ENCODE measurements at places on chromosomes 7 and 10. TPM values are rescaled to one million over a fixed set of nuclear protein-coding genes. Genes with fewer than 3 reads are reported as not detected.

The EGR2 gene
- total RNA-seq: 5.9 TPM

The FAM237B gene
- total RNA-seq: not detected

The JAKMIP3 gene
- 0.44 TPM for total RNA-seq

The SPDYE2B gene
- not detected for total RNA-seq

The PIP4K2A gene
- 12.1 TPM for total RNA-seq

The BTBD16 gene
- not detected for total RNA-seq

The SFTPA2 gene
- not detected for total RNA-seq

The ITGB8 gene
- total RNA-seq: 8.6 TPM

The LRWD1 gene
- total RNA-seq: 9.8 TPM

The PHKG1 gene
- total RNA-seq: 11.7 TPM

The AGAP9 gene
- total RNA-seq: 1.0 TPM

The MBL2 gene
- not detected for total RNA-seq

The INMT gene
- 88.9 TPM for total RNA-seq

The PAPOLB gene
- total RNA-seq: 0.28 TPM

The ZNF680 gene
- total RNA-seq: 9.6 TPM

The CPXM2 gene
- 8.3 TPM for total RNA-seq

The CPED1 gene
- 19.0 TPM for total RNA-seq

The PROSER2 gene
- total RNA-seq: 1.3 TPM

The GNAT3 gene
- not detected for total RNA-seq

The TACC2 gene
- total RNA-seq: 247 TPM

The PRPS1L1 gene
- not detected for total RNA-seq

The PLXDC2 gene
- total RNA-seq: 43.6 TPM

The RHEB gene
- 128 TPM for total RNA-seq

The PTPRZ1 gene
- 3.0 TPM for total RNA-seq

The ACBD7 gene
- total RNA-seq: not detected

Data from right atrium auricular region (tissue), 2 donors.